ENCODE measurements at places on chromosomes 13 and 19.

- no peak for DNase-seq
These were observed 614.5 kb downstream of the TBC1D4 start for GRCh38 chr13:74867460-74867859.

- DNase-seq, result no peak
These were observed 326.2 kb downstream of the GPC5 start for GRCh38 chr13:91724591-91724990.

DNA sequence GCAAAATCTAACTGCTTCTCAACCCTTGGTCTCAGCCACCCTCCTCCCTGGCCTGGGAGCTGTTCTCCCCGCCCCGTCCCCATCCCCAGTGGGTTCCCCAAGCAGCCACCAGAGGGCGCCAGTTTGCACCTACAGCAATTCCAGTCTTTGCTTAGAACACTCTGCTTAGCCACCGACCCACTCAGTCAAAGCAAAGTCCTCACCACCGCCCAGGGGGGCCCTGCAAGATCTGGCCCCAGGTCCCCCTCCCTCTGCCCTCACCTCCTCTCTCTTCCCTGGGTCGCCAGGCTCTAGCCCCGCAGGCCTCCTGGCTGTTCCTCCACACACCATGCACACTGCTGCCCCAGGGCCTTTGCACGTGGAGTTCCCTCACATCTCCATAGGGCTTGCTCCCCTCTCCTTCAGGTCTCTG is 12.4 kb downstream of the TMEM143 start:
- no peak for DNase-seq

DNA sequence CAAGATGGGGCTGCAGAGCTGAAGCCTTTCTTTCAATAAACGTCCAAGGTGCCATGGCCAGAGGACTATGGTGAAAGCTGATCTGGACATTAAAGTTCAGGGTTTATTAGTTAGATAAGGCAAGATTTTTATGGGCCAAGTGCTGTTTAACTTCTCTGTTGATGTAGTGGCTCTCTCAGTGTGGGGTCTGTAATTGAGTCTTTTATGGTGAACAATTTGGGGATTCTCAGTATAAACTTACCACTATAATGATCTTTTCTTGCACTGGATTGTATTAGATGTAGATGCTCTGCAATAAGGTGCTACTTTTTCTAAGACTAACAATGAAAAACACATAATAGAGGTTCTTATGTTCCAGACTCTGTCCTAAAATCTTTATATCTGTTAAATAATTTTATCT is 190.1 kb upstream of the KLF12 start:
- no peak for DNase-seq

GRCh38 chr19:27673986-27674385 is 1539.0 kb downstream of the UQCRFS1 start:
- DNase-seq, result no peak

GRCh38 chr19:771332-771785 is 20.4 kb downstream of the MISP start:
- DNase-seq, result no peak
